NCI-H524 treated with DMSO at 0.1 percent for 48 hours (cell line): ENCODE measurements at places on chromosomes 12 and 14.

DNA sequence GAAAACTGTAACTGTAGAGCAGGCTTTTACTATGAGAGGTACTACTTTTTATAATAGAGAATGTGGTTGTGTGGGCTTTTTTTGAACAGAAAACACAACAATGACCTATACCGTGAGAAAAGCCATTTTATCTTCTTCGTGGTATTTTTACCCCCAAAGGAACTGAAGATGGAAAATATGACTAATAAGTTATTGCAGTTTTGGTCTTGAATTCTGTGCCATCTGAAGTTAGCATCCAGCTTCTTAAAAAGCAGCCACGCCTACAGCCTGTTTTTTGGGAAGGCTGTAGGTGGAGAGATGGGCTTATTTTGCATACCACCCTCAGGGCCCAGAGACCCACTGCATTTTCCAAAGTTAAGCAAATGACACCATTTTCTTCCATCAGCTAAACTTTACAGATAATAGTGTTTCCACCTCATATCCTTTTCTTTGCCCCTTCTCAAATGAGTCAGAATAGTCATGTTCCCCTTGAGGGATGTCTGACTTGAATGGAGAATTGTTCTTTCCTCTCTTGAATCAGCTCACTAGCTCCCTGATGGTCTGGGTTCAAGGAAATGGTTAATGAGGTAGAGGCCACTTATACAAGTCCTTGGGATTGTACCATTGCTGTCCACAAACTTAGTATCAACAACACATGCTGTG is 53.0 kb downstream of the TBC1D30 start:
- no peak for DNase-seq

- no peak for DNase-seq
Measured at GRCh38 chr12:127284021-127284420, 982.9 kb upstream of the TMEM132C start.

DNA sequence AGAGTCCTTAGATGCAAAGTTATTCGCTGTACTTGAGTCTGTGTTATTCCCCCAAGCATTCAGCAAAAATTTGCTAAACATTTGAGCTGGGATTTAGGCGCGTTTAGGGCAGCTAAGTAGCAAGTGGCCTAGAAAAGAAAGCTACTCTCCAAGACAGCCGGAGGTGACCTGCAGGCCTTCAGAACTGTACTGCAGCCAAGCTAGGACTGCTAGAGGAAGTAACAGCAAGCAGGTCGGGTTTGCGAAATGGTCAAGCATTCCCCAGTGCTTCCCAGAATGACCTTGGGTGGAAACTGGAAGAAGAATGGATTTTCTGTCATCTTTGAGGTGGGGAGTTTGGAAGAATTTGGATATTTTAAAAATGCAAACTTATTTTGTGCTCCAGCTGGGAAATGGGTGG is 287.5 kb downstream of the FOXN3 start:
- DNase-seq: no peak

DNA sequence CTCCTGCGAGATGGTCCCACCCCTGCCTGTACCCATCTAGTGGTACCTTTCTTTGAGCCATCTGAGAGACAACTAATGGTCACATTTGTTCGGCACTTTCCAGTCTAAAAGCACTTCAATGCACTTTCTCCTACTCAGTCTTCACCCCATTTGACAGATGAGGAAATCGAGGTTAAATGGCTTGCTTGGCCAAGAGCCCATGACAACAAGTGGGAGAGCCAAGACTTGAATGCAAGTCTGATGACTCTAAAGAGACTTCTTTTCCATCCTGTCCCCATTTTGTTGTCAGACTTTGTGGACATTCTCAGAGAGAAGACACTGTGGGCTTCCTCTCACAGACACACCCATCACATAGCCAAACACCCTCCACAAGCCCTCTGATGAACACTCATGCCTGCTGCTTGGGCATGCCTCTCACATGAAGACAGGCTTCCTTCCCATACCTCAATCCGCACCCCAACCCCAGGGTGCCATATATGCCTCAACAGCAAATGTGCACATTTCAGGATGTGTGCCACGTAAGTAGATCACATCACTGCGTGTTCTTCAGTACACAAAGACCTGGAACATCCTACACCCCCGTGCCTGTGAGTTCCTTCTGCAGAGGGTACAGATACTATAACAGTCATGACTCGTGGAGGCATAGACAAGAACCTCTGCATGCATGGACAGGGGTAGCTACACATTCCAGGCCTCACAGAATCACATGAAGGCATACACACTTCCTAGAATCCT is 805 bp downstream of the MYH7 start:
- DNase-seq: no peak

GRCh38 chr12:130192642-130193345 is 30.5 kb downstream of the FZD10 start:
- DNase-seq: no peak

DNA sequence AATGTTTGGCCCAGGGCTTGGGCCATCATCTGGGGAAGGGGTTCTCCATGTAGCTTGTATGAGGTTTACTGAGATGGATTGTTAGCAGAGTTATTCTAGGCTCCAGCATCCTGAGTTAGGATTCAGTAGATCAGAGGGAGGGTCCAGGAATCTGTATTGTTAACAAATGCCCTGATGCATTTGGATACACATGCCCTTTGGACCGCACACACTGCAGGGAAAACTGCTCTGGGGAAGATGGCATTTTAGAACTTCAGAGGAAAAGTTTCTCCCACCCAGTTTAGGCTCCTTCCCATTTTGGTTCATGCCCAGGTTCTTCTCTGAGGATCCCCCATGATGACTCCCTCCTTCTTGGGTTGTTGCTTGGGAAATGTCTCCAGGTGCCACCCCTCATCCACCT is 193.3 kb downstream of the KTN1 start:
- no peak for DNase-seq

- no peak for DNase-seq
Measured at GRCh38 chr14:35221462-35221861, 70.7 kb upstream of the PSMA6 start.

GRCh38 chr12:92145481-92145730 is 240 bp downstream of the BTG1 start:
- DNase-seq: no peak

DNA sequence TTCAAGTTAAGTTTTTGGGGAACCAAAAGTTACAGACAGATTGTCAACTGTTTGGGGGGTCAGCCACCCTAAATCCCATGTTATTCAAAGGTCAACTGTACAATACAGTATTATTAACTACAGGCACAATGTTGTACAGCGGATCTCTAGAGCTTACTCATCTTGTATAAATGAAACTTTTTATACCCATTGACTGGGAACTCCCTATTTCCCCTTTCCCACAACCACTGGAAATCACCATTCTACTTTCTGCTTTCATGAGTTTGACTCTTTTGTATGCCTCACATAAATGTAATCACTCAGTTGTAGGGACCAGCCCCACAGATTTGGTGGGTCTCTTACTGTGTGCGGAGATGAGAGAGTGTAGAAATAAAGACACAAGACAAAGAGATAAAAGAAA is 57.8 kb downstream of the SLCO1B3 start:
- no peak for DNase-seq

DNA sequence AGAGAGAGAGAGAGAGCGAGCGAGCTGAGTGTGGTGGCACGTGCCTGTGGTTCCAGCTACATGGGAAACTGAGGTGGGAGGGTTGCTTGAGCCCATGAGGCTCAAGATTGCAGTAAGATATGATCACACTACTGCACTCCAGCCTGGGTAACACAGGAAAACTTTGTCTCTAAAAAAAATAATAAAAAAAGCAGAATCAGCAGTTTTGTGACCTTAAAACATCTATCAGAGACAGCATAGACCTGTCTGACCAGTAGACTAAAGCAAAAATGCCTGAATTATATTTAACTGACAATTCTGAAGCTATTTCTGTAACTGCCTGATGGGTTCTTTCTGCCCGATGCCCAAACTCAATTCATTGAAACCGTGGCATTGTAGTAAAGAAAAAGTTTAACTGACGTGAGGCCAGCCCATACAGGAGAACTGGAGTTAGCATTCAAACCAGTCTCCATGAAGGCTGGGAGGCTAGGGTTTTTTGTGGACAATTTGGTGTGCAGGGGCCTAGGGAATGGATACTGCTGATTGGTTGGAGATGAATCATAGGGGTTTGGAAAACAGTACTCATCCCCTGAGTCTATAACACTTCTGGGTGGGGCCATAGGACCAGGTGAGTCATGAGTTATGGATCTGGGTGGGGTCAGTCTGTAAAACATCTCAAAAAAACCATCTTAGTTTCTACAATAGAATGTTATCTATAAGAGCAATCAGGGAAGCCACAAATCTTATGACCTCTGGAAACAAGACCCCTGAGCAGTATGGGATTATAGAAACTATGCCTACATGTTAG is 8.0 kb upstream of the RASSF8 start:
- no peak for DNase-seq

GRCh38 chr12:1740161-1740948 is 49.5 kb downstream of the ADIPOR2 start:
- DNase-seq: no peak

- DNase-seq: no peak
Measured at GRCh38 chr14:95291859-95292542, 27.7 kb downstream of the CLMN start.

- DNase-seq: no peak
Measured at GRCh38 chr14:69652942-69653684, 41.7 kb downstream of the SUSD6 start.

DNA sequence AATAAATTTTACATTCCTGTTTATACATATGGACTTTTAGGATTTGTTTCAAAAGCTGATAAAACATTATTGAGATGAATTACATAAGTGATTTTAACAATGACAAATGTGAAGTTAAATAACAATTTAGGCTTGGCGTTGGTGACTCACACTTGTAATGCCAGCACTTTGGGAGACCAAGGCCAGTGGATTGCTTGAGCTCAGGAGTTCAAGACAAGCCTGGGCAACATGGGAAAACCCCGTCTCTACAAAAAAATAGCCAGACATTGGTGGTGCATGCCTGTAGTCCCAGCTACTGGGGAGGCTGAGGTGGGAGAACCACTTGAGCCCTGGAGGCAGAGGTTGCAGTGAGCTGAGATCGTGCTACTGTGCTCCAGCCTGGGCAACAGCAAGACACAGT is 7.4 kb downstream of the ACOT2 start:
- DNase-seq: no peak

- DNase-seq: no peak
Measured at GRCh38 chr14:22483863-22484593, 105.0 kb downstream of the DAD1 start.

GRCh38 chr12:130967636-130968035 is 13.9 kb downstream of the ADGRD1 start:
- DNase-seq: no peak

DNA sequence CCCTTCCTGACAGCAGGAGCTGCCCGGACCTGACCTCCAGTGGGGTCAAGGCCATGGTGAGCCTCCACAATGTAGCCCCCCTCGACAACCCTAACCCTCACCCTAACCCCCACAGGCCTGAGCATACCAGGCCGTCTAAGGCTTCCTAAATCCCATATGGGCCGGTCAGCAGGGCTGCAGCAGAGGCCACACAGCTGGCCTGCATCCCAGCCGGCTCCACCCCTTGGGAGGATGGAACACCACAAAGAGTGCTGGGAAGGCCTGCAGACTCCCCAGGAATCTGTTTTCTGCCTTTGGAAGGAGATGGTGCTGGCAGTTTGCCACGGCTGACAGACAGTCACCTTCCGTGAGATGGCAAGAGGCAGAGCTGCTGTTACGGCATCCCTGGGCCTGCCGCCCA is 2.8 kb downstream of the TMEM179 start:
- no peak for DNase-seq

GRCh38 chr14:51305751-51306150 is 65.7 kb downstream of the TMX1 start:
- no peak for DNase-seq

DNA sequence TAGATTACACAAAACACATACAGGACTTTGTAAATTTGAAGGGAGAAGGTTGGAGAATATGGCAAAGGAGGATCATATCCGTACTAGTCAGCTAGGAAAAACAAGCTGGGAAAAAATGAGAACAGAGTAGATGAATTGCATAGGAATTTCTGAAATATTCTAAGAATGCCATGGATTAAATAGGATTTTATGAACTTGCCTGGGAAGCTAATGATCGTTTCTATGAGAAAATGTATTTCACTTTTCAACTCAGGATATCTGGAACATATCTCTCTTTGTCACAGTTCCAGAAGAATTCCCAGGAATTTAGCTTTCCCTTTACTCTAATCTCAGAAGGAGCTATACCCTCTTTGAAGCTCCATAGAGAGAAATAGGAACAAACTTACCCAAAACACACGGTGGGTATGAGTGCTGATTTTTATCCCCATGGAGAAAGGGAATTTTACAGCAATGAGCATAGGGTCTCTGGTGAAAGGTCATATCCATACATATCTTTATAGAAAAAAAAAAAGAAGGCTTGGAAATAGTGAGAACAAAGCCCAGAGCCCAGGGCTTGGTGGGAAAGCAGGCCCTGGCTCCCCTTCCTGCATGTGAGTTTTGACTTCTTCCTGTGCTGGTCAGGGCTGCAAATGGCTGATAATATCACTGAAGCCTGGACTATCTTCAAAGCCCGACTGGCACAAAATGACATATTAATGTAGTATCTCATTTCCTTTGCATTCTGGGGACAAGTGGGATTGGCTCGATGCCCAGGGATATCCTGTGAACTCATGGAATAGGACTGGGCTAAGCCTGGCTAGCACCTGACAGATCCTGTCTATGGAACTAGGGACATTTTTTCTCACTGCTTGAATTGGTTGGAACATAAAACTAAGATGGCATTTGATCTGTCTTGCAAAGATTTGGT is 136.3 kb downstream of the AEBP2 start:
- peak; percentile 57 for DNase-seq

DNA sequence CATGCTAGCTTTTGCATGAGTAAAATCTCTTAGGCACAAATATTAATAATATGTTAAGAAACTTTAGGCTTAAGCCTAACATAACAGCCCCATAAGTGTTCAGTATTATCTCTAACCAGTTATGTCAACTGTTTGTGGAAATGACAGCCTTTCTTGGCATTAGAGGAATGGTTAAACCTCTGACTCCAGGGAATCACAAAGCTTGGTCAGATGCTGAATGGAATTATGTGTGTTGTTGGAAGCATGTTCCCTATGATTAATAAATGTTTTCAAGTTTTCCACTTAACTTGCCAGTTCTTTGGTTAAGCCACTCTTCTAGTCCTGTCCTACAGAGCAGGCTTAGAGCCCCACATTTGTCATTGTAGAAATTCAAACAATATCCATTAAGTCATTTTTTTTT is 17.0 kb downstream of the PSEN1 start:
- no peak for DNase-seq

DNA sequence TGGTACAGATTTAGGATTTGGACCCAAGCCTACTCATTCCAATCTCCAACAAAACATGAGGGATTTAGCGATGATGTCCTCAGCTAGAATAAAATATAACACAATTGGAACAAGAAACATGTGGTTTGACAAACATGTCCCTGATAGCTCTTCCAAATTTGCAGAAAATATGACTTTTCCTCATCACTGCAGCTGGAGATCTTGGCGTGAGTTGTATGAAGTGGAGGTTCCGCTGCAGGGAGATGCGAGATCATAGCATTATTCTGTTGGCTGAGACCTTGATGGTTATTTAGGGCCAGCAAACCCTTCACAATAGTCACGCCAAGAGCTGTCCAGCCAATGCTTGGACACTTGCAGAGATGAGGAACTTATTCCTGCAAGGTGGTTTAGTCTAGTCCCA is 413.4 kb upstream of the TBX3 start:
- DNase-seq: no peak

GRCh38 chr12:42750356-42750755 is 160.8 kb upstream of the PRICKLE1 start:
- DNase-seq: no peak

GRCh38 chr12:132771126-132771838 is 9.7 kb upstream of the ANKLE2 start:
- DNase-seq: no peak
